Activated T-helper 1 cell treated with Interleukin-2 at 50 U/mL for 16 hours (primary cell): ENCODE measurements at places on chromosomes 4 and X.

DNA sequence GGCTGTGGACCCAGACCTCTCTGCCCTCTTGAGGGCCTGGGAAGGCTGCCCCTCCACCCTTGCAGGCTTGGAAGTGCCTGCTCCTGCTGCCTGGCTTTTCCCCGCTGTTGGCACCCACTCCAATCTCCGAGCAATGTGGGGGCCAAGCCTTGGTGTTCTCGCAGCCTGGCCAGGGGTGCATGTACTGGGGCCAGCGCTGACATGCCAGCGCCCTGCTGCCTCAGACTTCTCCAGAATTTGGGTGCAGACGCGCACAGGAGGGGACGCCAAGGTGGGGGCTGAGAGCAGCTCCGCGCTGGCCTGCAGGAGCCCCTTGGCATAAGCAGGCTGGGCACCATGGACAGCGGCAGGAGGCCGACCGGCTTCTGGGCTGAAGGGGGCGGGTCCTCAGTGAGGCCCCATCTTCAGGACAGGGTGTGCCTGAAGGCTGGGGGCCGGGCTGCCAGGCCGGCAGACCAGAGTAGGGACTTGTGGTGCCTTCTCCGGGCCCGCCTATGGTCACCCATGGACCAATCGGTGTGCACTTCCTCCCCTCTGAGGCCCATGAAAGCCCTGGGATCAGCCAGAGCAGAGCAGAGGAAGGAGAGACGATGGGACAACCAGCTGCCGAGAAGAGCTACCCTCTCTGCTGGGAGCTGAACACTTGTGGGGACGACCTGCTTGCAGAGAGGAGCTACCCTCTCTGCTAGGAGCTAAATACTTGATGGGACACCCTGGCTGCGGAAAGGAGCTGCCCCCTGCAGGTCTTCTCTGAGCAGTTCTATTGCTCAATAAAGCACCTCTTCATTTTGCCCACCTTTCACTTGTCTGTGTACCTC is 118.3 kb downstream of the DNAAF6 start:
- no peak for DNase-seq

DNA sequence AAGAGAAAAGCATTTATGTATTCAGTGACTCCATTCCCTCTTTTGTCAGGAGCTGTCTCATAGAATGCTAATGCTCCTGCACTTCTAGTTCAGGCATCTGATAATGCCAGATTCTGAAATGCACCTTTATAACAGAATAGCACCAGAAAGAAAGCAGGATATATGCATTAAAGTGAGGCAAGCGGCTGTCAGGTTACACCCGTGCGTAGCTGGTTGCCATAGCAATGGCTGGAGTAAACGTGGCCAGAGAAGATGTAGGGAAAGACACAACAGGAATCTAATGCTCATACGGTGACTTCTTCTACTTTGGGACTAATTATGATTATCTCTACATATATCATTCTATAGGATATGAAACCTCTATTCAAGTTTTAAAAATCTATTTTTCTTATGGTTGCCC is 5.9 kb downstream of the EMCN start:
- DNase-seq: no peak

DNA sequence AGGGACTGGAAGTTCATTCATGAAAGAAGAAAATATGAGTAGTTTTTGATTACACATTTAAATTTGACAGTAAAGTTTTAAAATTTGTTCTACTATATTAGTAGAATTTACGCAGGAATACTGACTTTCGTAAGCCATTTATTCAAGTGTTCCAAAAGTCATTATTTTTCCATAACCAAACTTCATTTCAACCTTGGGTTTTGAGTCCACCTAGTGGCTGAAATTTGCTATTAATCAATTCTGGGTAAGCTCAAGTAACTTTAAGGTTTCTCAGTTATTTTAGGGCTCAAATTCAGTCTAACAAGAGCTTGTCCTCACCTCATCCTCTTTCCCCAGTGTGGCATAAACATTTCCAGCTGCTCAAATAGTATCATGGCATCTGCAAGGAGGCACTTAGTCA is 175.4 kb downstream of the SH3BGRL start:
- no peak for DNase-seq

DNA sequence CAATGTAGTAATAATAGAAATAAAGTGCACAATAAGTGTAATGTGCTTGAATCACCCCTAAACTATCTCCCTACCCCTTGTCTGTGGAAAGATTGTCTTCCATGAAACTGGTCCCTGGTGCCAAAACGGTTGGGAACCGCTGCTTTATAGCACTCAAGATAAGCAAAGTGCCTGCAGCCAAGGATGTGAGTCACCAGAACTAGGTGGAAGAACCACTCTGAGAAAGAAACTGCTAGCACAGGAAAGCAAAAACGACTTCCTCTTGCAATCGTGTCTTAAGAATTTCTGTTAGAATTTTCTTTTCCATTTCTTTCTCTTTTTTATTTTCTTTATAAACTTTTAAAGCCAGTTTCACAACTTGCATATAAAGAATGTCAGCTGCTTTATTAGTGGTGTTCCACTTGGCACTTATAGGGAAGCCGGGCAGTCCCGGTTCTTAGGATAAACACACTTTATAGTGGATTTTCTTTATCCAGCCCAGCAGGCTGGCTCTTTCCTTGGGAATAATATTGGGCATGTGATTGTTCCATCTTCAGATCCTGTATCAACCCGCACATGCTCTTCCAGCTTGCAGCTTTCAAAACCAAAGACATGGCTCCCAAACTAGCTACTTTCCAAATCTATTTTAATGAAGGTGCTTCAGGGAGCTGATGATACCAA is 32.3 kb upstream of the CXCL8 start:
- no peak for DNase-seq

- no peak for DNase-seq
These were observed 93.0 kb downstream of the CENPC start for GRCh38 chr4:67452100-67452845.

DNA sequence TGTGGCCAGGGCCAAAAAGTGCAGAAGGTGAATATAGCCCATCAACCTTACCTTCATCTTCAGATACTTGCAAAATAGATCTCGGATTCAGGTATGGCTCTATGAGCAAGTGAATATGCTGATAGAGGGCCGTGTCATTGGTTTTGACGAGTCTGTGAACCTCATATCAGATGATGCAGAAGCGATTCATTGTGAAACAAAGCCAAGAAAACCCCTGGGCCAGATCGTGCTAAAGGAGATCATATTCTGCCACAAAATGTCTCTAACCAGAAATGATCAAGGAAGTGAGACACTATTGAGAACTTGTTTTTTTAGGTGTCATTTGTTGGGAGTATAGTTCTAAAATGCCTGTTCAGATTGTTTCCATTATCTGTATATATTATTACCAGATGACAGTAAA is 48.3 kb downstream of the PDK3 start:
- DNase-seq: no peak
